T-helper 2 cell (primary cell): ENCODE measurements at places on chromosomes 6 and 20.
A peak's percentile ranks its signal among the peaks of the same experiment; 100 is the strongest.

- DNase-seq: no peak
Observed at GRCh38 chr6:128500014-128500413, 20.4 kb downstream of the PTPRK start.

GRCh38 chr20:25695532-25696370, 902 bp downstream of the ZNF337 start:
- no peak for DNase-seq

DNA sequence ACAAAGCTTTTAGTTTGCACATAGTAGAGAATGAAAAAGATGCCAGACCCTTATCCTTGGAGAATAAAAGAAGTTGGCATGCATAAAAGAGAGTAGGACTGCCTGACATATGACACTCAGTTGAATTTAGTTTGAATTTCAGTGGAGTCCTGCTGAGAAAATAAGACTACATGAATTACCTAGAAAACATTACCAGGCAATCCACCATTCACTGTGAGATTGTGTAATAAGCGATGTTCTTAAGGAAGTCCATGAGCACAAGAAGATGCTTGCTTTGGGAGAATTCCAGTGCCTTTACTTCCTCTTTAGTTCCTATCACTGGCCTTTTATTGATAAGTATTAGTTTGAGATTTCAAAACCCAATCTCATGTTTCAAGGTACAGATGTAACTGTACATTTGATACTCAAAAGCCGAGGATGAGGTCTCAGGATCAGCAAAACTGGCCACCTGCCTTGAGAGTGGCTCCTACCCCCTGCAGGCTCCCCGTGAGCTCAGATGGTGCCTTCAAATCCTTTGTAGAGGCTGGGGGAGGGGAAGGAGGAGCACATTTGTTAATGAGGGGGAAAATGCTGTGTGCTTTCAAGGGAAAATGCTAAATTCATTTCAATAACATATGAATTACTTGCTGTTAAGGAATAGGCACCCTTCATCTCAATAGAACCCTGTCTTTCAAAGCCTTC, 11.2 kb upstream of the UNC93A start:
- DNase-seq: no peak

GRCh38 chr6:78530208-78530607, 337.1 kb upstream of the IRAK1BP1 start:
- DNase-seq: no peak

DNA sequence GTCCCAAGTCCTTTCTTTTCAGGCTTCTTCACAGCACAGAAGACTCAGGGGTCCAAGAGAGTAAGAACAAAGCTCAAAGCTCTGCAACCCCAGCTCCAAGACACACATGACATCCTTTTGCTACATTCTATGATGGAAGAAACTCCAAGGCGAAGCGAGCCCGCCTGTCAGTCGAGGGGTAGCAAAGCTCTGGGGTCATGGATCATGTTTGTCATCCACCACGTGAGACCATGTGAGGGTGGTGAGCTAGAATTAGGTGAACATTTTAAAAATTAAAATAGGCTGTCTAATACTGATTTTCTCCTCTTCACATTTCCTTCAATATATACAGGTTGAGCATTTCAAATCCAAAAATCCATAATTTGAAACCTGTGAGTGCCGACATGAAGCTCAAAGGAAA, 189.6 kb downstream of the TTLL2 start:
- DNase-seq: no peak

- no peak for DNase-seq
Observed at GRCh38 chr20:36483919-36484808, 57.2 kb upstream of the MYL9 start.

GRCh38 chr6:135231469-135231844, 50.3 kb downstream of the MYB start:
- no peak for DNase-seq

DNA sequence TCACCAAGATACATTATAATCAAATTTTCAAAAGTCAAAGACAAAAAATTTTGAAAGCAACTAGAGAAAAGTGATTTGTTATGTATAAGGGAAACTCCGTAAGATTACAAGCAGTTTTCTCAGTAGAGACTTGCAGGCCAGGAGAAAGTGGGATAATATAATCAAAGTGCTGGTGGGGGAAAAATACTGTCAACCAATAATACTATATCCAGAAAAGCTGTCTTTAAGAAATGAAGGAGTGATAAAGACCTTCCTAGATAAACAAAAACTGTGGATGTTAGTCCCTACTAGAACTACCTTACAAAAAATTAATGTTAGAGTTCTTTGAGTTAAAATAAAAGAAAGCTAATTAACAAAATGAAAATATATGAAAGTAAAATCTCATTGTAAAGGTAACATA, 79.7 kb downstream of the SYNE1 start:
- no peak for DNase-seq

- DNase-seq: no peak
Observed at GRCh38 chr20:48658505-48658904, 169.3 kb downstream of the PREX1 start.

DNA sequence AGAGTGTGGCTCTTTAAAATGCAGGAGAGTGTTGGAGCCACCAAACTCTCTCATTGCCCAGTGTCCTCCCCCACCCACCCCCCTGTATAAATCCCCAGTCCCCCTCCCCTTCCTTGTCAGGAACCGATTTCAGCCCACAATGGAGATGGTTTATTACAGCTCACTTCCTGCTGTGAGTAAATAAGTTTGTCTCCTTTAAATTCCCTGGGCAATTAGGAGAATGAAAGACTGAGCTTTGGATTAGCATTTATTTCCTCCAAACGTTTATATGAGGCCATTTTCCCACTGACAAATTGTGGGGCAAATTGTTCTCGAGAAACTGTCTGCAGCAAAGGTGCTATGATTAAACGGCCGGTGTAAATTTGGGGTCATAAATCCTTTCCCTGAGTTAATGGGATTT, 128.8 kb downstream of the DHX35 start:
- no peak for DNase-seq

GRCh38 chr6:29907637-29908340, 34.5 kb upstream of the HLA-A start:
- no peak for DNase-seq

DNA sequence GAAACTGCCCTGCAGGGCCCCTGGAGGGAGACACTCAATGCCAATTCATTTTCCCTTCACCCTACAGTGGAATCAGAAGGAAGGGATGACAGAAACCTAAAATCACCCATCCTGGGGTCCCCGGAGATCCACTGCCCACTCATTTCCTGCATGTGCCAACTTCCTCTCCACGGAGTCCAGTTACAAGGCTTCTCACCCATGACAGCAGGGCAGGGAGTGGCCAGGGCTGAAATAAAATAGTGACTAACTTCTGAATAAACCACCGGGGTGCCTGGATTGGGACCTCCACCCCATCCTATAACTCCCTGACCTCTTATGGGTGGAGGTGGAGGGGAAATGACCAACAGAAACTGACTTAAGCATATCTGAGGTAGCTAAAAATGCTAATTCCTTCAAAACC, 362.3 kb downstream of the MAFB start:
- no peak for DNase-seq

DNA sequence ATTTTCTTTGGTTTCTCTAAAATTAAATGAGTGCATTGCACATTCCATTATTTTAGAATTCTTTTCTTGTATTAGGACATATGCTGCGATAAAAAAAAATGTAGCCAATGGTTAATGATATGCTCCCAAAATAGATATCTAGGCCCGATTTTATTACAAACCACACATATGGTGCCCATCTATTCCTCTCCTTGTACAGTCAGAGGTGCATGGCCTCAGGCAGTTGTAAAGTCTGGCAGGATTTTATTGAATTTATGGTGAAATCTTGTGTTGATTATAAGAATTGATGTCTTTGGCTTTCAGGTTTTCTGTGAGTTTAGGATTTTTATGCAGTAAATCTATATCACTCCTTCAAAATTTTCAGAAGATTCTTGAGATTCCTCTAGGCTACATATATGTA, 192.2 kb downstream of the RFPL4B start:
- no peak for DNase-seq

DNA sequence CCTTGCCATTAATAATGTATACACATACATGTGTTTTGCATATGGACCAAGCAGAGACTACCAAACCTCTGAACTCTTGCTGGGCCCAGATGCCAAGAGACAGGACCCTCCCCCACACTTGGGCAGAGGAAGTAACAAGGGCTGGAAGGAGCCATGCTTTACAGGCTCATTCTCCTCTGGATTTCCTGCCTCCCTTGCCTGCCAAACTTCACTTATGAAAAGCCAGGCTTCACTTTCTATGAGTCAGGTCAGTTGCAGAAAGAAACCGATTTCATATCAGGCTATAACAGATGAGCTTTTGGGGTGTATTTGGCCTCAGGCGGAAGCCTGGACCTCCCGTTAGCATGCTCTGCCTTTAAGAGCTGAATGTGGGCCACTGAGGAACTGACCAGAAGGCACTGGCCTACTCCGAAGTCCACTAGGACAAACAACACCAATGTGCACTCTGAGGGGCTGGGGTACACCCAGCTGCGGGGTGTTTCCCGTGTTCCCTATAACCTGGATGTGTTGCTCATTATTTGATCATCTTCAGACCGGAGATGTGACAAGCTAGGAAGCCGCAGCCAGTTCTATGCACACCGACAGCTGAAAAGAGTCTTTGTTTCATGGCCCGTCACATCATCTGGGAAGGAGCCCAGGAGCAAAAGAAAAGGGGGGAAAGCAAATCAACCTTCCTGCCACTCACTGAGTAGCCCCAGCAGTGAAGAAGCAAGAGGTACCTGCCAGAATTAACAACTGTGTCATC, 28.5 kb downstream of the HAO1 start:
- no peak for DNase-seq

DNA sequence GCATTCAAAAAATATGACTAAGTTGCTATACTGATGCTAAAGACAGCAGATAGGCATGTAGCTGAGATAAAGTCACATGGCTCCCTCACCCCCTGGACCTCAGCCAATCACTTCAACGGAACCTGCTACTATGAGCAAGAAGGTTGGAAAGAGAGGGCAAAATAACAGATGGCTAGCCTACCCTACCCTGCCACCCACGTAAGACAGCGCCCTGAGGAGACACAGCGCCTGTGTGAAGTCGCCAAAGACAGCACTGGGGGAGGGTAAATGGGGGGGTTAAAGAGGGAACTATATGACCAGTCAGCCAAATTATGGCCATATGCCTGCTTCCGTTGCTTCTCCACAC, 163.2 kb downstream of the RALGAPA2 start:
- no peak for DNase-seq

GRCh38 chr6:2378891-2379652, 133.7 kb upstream of the GMDS start:
- DNase-seq: peak; percentile 78

DNA sequence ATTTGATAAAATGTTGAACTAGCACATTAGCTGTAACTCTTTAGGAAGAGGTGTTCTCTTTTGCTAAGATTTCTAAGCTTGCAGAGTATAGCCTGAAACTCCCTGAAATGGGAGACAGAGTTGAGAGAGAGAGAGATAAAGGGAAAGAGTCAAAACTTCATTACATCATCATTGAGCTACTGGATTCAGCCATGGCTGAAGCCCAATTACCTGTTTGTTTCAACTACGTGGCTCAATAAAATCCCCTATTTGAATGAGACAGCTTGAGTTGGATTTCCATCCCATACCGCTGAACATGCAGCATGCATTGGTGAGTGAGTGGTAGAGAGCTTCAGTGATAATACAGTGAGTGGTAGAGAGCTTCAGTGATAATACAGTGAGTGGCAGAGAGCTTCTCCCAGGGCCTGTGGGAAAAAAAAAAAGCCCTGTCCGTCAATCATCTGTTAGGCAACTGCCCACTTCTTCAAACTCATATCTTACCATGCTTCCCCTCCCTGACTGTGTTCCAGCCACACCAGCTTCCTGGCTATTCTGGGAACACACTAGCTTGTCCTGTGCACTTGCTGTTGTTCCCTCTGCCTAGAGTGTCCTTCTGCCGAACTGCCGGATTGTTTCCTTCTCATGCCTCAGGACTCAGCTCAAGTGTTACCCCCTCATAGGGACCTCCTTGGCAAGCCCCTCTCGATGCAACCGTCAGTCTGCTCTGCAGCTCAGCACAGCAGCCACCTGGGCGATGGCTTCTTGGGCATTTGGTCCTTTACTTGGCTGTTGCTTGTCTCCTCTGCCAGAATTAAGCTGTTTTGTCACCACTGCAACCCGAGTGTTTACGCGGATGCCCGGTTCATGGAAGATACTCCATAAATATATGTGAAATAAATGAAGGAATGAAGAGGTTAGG, 91.3 kb upstream of the EYA2 start:
- no peak for DNase-seq

DNA sequence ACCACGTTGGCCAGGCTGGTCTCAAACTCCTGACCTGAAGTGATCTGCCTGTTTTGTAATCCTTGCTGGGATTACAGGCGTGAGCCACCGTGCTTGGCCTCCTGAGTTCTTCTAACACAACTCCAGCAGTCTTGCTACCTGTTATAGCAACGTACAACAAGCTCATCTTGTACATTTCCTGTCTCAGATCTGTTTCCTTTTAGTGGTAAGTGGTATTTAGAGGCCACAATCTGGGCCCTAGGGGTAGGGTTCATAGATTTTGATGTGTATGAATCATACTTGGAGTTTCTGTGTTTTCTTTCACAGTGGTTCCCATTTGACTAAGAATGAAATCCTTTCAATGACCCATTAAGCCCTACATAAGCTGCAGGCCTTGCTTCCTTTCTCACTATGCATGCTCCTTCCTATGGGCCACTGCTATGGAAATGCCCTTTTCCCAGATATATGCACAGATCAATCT, 27.1 kb upstream of the SYNCRIP start:
- DNase-seq: peak; percentile 14

GRCh38 chr6:141482796-141483597, 649.7 kb upstream of the GJE1 start:
- no peak for DNase-seq

- DNase-seq: no peak
Observed at GRCh38 chr6:37838219-37838921, 18.8 kb downstream of the ZFAND3 start.

DNA sequence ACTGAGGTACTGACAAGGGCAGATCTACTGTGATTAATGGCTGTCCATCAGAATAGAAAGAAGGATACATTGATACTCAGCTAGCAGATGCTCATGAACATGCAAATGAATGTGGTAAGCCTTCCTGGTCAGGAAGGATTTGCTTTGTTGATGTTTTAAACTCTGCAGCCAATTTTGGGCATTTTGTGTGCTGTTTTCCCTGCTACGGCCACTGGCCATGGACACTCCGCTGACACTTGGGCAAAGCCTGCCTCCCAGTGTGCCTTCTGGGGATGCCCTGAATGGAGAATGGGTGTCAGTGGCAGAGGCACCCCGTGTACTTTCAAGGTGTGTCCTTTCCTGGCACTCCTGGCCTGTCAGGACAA, 113.1 kb downstream of the SOBP start:
- no peak for DNase-seq

- DNase-seq: no peak
Observed at GRCh38 chr6:151847064-151847463, 39.6 kb downstream of the ESR1 start.

DNA sequence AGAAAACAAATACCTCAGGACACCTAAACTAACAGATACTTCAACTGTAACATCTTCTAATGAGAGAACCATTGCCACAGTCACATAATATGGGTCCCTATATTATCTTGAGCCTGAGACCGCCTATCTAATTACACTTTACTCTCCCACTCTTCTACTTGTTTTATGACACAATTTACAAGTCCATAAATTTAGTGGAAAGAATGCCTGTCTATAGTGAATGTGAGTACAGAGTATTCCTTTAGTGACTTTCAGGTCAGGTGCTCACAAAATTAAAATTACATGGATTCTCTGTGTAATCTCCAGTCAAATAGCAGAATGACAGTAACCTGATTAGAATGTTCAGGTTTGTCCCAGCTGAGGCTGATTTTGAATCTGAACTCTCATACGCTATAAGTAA, 624.1 kb downstream of the PKHD1 start:
- no peak for DNase-seq

GRCh38 chr20:47357296-47358038, 968 bp upstream of the ZMYND8 start:
- DNase-seq: peak; percentile 33
